Amniotic epithelial cell (primary cell): ENCODE measurements at places on chromosomes 6 and 20.

GRCh38 chr20:58651559-58651945, 469 bp downstream of the STX16 start:
- no peak for DNase-seq

DNA sequence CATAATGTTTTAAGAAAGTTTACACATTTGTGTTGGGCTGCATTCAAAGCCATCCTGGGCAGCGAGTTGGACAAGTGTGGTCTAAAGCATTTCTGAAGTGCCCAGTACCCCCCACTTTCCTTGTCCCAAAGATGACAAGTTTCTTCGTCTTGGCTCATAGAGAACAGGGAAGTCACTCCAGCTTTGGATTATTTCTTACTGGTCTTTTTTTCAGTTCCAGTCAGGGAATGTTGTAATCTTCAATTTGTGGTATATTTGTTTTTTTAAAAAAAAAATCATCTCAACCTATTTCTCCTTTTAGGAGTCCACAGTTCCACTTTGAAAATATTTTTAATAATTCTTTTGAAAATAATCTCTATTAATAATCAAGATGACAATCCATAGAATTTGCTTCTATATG, 34.0 kb downstream of the SLX4IP start:
- DNase-seq, result no peak

GRCh38 chr20:19090332-19090731, 122.1 kb upstream of the SLC24A3 start:
- DNase-seq, result no peak

- DNase-seq, result no peak
These were observed 185.9 kb downstream of the MAFB start for GRCh38 chr20:40503119-40503518.

DNA sequence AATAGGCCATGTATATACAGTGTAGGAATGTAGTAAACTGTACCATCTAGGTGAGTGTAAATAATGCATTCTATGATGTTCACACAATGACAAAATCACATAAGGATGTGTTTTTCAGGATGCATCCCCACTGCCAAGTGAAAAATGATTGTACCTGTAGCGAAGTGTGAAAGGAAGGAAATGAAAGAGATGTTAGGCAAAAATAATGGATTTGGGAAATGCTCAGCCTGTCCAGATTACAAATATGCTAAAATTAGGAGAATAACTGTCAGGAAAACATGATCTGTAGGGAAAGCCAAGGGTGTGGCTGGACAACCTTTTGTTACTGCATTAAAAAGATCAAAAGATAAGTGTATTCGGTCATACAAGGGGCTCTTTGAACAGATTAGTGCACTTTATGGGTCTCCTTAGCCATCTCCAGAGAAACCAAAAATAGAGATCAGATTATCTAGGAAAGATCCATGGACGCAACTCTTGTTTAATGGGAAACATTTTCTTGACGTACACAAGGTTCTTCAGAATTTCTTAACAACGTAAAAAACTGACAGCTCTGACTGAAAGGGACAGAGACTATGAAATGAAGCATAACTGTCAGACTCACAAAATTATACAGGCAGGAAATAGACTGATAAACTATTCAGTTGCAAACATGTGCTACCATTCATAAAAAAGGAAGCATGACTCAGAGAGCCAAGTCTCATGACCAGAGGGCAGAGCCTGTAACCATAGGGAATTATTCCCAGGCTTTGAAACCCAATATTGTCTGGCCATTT, 253.6 kb upstream of the RAB32 start:
- DNase-seq, result peak; percentile 4

- DNase-seq, result no peak
These were observed 558.2 kb upstream of the CITED2 start for GRCh38 chr6:139932671-139933070.

- no peak for DNase-seq
These were observed 791.0 kb upstream of the HS3ST5 start for GRCh38 chr6:115133790-115134189.

DNA sequence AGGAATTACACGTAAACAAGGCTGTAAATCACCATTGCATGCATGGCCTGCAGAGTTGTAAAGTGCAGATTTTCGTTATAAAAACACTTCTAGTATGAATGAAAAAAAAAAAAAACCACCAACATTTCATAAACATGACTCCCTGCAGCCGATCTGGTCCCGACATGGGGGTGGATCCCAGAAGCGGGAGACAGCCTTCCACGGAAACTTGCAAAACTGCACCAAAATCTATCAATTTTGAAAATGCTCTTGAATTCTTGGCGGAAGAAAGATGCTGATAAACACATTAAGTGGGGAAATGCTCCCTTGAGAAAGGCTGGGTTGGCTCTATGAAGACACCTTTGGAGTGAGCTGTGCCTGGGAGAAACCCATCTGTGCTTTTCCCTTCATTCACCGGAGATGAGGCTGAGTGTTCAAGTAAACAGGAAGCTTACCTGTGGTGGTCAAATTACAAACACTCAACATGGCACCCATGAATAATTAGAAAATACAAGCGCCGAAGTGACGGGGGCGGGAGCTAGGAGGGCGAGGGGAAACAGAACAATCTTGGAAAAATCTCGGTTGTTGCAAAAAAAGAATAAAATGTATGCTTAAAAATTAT, 845 bp upstream of the ANKRD60 start:
- peak; percentile 76 for DNase-seq

DNA sequence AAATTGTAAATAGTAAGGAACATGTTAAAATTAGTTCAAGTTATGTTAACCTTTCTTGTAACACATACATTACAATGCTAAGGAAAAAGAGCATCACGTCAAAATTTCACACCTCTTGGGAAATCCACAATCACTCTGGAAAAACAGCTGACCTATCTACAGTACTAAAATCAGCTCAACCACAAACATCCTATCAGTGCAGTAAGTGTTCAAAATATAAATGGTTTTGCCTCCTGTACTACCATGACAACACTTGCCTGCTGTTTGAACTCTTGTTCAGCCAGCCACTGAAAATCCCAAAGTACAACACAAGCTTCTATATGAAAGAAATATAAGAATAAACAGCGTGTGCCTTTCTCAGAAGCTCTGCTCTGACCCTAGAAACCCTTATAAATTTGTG, 83.5 kb upstream of the PLN start:
- DNase-seq, result peak; percentile 8

GRCh38 chr6:25407431-25407830, 128.3 kb downstream of the CARMIL1 start:
- DNase-seq, result no peak

GRCh38 chr20:43812216-43812615, 85.4 kb upstream of the GTSF1L start:
- peak; percentile 15 for DNase-seq

DNA sequence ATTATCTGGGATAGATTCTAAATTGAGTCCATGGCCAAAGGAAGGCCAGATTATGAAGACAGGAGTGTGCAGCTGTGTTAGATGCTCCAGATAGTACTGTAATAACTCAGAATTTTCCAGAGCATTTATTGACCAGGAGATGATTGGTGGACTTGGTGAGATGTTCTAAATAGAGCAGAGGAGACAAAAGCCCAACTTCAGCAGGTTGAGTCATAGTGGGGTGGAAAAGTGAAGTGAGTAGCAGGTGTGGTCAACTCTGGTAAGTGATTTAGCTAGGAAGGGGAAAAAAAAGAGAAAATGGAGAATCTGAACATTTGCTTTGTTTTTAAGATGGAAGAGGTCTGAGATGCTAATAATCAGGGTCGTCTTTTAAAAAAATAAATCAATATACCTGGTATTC, 227.4 kb downstream of the TMEM200A start:
- DNase-seq, result no peak

- no peak for DNase-seq
These were observed 52.5 kb downstream of the PRND start for GRCh38 chr20:4774207-4774606.

GRCh38 chr20:17418737-17419136, 112.4 kb downstream of the BFSP1 start:
- DNase-seq, result no peak

GRCh38 chr6:142384519-142385254, 82.9 kb downstream of the ADGRG6 start:
- DNase-seq, result peak; percentile 67

DNA sequence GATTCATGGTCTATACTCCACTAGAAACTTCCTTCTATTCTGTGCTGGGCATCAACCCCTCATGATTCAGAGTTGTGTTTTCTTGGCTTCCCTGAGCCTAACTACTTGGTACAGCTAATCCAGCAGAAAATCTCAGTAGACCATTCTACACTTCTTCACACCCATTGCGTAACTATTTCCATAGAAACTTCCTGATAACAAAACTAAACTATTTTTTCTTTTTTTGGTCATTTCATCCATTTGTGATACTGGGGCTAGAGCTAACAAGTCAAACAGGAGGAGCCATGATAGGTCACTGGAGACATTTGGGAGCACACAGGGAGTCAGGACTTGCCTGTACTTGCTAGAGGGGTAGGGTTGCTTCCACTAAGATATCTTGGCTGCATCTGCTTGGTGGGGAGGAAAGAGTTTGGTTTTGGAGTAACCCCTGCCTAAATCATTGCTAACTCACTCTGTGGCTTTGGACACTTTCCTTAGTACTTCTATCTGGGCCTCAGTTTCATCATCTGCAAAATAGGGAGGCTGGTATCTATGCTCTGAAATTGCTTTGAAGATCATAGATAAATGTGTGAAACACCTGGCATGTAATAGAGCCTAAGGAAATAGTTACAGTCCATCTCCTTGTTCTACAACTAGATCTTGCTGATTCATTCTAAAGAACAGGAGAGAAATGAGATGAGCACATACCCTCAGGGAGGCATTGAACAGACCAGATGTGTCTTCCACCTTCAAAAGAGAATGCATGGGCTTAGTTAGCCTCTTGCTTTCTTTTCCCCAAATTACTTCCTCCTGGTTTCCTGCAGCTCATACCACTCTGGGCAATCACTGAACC, 127.9 kb upstream of the ADGRF1 start:
- DNase-seq, result peak; percentile 99

DNA sequence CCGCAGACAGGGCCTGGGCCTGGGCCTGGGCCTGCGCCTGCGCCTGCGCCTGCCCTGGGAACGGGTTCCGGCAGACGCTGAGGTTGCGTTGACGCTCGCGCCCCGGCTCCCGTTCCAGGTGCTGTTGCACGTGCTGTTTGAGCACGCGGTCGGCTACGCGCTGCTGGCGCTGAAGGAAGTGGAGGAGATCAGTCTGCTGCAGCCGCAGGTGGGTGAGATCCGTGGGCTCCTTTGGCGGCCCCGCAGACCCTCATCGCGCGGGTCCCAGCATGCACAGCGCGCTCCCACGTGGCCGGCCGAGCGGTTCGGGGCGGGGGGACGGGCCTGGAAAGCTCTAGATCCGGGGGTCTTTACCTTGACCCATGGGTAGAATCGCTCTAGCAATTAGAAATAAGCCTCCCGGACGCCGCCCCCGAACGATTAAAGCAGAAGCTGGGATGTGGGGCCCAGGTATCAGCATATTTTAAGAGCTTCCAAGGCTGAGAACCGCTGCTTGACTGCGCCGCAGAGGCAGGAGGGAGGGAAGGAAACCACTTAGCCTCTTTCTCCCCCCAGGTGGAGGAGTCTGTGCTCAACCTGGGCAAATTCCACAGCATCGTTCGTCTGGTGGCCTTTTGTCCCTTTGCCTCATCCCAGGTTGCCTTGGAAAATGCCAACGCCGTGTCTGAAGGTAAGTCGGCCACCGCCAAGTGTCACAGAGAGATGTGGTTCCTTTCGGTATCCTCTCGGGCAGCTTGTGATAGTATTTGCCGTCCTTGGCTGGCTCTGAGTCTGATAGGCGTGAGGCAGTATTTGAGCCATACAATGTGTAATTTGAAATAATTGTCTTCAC, 508 bp downstream of the NOP56 start:
- peak; percentile 23 for DNase-seq

DNA sequence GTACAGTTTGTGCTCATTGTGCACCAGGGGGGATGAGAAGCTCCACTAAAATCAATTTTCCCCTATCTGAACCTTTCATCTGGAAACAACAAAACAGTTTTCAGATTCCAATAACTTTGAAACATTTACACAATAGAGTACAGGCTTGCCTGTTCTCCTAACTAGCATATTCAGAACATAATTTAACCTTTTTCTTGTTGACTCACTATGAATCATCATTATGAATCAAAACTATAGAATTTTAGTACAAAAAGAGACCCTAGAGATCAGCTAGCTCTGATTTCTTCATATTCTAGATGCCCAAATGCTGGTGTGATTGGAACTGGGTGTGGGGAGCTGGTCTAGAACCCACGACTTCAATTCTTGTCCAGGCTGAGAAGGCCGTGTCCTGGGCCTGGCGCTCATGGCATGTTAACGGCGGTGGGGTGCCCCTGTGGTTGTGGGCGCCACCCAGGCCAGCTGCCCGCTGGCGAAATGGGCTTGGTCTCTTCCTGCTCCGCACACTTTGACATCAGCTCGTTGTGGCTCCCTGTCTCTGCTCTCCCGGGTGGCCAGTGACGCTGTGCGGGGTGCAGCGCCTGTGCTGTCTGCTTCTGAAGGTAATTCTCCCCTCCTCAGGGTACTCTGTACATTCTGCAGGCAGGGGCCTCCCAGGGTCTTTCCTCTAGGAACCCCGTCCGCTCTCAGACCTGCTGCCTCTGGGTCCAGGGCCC, 29.9 kb upstream of the AGPAT4 start:
- DNase-seq, result peak; percentile 64

- no peak for DNase-seq
These were observed 88.6 kb downstream of the BFSP1 start for GRCh38 chr20:17442588-17442987.

GRCh38 chr6:903761-904160, 210.8 kb upstream of the EXOC2 start:
- DNase-seq, result no peak
